Suprapubic skin (tissue), 4 donors: ENCODE measurements at places on chromosomes 2 and 18. TPM values are rescaled to one million over a fixed set of nuclear protein-coding genes. Genes with fewer than 3 reads are reported as not detected.

GRCh38 chr2:130987519-130988425 lies 105.5 kb downstream of the FAM168B start:
- DNase-seq = no peak

DNA sequence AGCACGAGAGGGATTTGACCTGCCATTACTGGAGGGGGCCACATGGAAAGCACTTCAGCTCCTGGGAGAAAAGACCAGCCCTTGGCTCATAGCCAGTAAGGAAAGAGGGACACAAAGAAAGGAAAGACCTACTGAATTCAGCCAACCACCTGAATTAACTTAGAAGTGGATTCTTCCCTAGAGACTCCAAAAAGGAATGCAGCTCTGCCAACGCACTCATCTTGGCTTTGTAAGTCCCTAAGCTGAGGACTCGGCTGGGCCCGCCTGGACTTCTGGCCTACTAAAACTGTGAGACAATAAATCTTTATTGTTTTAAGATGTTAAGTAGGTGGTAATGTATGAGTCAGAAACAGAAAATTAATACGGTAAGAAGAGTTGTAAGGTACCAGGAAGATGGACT lies 11.5 kb downstream of the ATF2 start:
- no peak for DNase-seq

DNA sequence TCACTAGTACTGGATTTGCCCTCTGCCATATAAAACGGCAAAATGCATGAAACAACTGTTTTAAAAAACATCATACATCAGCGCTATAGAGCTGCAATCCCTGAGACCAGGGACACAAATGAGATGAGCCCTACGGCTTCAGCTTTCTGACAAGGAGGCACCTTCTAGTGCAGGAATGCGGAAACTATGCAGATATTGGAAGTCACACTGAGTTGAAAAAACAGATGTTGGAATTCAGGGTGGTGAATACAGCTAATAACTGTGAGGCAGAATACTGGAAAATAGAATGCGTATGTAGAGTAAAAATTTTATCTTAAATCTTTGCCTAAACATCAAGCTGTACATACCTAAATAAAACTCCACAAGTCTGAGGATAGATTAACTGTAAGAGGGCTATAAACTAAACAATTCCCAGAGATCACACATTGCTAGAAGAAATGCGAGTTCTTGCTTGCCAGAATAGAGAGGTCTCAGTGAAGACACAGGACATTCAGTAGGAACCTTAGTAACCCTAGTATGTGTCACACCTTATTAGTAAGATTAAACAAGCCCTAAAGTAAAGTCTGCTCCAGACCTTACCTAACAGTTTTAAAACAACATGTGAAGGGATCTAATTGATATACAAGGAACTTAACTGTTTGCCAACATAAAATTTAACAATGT lies 541.4 kb upstream of the DDX18 start:
- DNase-seq = no peak

DNA sequence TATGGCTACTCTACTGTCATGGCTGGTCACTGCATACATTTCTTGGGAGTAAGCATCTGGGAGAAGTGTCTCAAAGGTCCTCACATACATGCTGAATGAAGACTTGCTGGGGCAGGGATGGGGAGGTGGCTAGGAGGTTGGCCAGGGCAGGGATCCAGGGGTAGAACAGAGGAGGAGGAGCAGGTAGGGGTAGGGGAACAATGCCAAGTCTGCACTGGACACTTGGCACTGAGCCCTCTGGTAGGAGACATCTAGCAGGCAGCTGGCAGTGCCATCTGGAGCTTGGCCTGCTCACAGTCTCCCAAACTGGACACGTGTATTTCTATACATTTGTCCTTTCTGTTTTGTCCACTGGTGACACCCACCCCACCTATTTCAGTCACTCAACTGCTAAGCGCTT lies 62.7 kb upstream of the REV1 start:
- DNase-seq = no peak

The COLEC12 gene
- total RNA-seq = 2.1 TPM

The GAD1 gene
- not detected for total RNA-seq

- DNase-seq = no peak
Measured at GRCh38 chr2:236904389-236905263, 181.1 kb upstream of the COPS8 start.

GRCh38 chr2:16479721-16480120 lies 185.9 kb downstream of the CYRIA start:
- DNase-seq = no peak

The CYP26B1 gene
- total RNA-seq = 83.3 TPM

The RGPD4 gene
- total RNA-seq = not detected

The ATP6V1C2 gene
- 175 TPM for total RNA-seq

The CASP10 gene
- 19.0 TPM for total RNA-seq

The RFTN2 gene
- 5.8 TPM for total RNA-seq

GRCh38 chr18:51076503-51076902 lies 46.5 kb downstream of the SMAD4 start:
- no peak for DNase-seq

DNA sequence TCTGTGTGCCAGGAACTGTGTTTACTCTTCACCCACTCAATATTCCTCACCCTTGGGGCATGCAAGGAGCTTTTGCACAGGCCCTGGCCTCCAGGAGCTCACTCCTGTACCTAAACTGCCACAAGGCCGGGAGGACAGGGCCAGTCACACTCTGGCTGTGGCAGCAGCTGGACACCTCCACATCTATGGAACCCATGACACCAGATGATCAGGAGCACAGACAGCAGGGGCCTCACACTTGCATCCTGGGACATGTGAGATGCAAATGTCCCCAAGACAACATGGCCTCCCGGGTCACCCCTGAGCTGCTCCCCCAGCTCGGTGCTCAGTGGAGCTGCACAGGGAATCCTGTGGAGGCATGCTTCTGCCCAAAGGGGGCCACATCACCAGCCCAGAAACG lies 61.8 kb upstream of the SLC66A3 start:
- DNase-seq = no peak

- no peak for DNase-seq
Measured at GRCh38 chr2:218701806-218702205, 8.8 kb upstream of the TTLL4 start.

DNA sequence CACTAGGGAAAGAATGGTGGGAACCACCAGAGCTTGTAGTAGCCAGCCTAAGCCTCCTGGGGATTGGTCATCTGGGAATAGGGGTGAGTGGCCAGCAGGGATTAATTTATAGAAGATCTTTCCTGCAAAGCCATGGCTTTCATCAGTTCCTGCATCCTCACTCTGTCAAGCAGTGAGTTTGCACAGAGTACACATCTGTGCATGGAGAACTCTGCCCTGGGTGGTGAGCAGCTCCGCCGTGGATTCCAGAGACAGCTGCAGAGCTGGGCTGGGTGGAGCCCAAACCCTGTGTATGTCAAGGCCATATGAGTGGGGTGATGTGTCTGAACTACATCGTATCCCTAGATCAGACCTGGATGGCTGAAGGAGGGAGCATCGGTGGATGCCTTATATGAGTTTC lies 182.2 kb downstream of the GLI2 start:
- DNase-seq = no peak

GRCh38 chr2:36352701-36353100 lies 2.9 kb upstream of the CRIM1 start:
- no peak for DNase-seq

DNA sequence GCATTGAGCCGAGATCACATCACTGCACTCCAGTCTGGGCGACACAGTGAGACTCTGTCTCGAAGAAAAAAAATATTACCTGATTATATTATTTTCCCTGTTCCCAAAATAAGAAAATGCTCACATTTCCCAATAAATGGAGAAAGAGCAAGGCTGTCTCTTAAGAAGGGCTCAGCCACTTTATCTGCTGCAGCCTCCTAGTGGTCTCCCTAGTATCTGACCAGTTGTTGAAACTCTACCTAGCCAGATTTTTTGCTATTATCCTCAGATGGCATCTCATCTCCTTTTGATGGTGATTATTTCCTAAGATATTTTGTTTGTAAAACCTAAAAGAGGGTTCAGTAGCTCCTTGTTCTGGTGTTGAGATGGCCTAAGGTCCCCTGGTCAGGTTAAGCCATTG lies 114.3 kb downstream of the TPGS2 start:
- DNase-seq = no peak

DNA sequence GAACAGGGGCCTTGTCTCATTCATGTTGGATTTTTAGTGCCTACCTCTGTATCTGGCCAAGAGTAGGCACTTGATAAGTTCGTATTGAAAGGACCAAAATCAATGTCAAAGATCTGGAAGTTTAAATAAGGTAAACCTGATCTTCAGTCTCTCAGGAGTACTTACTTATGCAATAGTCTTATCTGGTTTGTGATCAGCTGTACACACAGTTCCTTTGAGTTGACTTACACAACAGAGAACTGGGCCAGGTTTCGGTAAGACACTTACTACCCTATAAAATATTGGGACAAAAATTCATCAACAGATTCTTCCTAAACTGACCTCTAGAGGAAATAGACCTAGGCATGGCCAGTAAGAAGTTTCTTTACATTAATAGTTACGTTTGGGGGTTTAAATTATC lies 113.6 kb upstream of the NXPH2 start:
- no peak for DNase-seq

DNA sequence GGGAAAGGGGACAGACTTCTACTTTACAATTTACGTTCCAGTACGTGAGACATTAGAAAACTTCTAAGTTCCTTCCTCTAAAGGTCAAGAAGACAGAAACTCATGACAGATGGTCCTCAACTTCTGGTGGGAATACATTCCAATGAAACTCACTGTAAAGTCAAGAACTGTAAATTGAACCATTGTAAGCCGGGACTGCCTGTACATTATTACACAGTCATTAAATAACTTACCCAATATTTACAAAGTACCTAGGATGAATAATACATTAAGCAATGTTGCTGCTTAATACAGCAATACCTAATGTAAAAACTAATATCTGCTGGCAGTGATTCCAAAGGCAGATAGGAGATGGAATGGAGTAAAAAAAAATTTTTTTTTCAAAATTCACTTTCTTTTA lies 51.9 kb downstream of the CDH2 start:
- no peak for DNase-seq

The TAF4B gene
- 24.2 TPM for total RNA-seq

- DNase-seq = no peak
Measured at GRCh38 chr2:191521608-191522208, 156.2 kb upstream of the NABP1 start.

The LYG2 gene
- not detected for total RNA-seq

The DUSP2 gene
- total RNA-seq = 124 TPM

DNA sequence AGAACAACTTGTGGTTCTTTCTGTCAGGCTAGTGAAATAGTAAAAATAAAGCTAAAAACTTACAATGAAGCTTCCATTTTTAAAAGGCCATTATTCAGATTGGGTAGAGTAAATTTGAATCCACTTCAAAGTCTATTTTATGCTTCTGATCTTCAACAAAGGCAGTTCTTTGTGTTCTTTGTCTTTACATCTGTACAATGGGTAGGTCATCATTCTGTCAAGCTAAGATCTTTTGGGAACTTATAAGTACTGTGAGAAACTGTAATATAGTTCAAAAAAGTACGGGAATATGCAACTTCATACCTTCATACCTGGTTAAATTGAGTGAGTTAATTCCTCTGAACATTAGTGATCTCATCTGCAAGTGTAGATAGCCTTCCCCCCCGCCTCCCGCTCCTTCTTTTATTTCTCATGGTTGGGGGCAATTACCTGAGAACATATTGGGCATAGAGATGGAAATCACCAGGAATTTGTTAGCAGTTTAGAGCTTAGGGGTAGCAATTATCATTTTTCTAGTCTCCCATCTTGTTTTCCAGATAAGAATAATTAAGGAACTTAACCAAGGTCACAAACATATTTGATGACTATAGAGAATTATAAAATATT lies 9.7 kb downstream of the CNOT9 start:
- DNase-seq = no peak

The ARHGAP28 gene
- 3.1 TPM for total RNA-seq

- no peak for DNase-seq
Measured at GRCh38 chr2:231241755-231242507, 43.5 kb downstream of the ARMC9 start.

DNA sequence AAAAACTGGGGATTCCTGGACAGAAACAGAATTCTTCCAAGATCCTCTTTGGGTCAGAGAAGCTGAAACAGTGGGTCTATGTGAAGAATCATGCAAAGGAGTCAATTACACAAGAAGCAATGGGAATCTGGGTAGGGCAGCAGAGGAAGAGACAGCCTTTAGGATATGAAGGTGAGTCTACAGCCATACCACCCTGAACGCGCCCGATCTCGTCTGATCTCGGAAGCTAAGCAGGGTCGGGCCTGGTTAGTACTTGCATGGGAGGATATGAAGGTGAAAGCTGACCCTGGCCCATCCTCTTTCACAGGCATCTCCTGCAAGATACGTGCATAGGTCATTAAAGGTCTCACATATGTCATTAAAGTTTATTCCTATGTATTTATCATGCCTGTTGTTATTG lies 1080.9 kb upstream of the FANCL start:
- DNase-seq = no peak

DNA sequence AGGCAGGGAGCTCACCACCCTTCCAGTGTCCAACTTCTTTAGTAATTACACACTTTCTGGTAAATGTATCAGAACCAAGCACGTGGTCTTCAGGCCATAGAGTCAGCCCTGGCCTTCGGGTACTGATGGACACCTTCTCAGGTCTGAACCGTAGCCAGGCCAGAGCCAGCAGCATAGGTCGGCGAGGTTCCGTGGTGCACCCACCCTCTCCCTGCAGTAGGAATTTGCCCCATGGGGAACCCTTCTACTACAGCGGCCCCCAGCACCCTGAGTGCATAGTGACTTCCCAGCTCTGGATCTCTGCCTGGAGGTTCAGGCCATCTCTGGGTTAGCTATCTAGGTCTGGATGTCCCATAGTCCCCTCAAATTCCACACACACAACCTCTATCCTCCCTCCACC lies 61.6 kb downstream of the EDAR start:
- DNase-seq = peak; percentile 54
